ENCODE measurements at places on chromosomes 12 and 14.

DNA sequence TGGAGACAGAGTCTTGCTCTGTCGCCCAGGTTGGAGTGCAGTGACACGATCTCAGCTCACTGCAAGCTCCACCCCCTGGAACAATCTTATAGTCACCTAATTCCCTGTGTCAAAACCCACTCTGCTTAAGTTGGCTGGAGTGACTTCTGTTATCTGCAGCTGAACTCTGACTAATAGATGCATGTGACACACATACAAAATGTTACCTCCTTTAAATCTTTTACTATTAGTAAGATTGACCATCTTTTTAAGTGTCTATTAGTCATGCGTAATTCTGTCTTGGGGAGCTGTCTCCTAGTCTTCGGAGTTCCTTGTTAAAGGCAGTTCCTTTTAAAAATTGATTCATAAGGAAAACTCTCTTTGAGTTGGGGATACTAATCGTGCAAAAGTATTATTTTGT, 7.4 kb downstream of the IFI27L1 start:
- no peak for DNase-seq

GRCh38 chr12:130743176-130743575, 27.1 kb upstream of the RIMBP2 start:
- no peak for DNase-seq

GRCh38 chr14:77031759-77032490, 3.4 kb upstream of the IRF2BPL start:
- no peak for DNase-seq

- DNase-seq = no peak
These were observed 115.7 kb downstream of the LGMN start for GRCh38 chr14:92632546-92633273.

DNA sequence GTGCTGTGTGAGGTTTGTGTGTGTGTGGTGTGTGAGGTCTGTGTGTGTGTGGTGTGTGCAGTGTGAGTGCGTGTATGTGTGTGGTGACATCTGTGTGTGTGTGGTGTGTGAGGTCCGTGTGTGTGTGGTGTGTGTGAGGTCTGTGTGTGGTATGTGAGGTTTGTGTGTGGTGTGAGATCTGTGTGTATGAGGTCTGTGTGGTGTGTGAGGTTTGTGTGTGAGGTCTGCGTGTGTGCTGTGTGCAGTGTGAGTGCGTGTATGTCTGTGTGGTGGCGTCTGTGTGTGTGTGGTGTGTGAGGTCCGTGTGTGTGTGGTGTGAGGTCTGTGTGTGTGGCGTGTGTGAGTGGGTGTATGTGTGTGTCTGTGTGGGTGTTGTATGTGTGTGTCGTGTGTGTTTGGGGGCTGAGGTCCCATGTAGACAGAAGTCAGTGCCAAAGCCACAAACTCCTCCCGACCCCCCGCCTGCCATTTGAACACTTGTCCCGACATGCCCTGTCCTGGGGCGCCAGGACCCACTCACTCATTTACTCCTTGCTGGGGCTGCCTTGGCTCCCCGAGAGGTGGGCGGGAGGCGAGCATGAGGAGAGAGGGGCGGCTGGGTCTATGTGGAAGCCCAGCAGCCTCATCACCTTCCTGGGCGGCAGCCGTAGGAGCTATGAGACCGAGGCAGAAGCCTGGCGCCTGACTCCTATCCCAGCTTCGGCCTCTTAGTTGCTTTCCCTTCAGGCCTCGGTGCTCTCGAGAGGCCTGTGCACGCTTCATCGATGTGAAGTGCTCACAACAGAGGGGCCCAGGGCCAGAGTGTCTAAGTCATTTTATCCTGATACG, 20.5 kb downstream of the RILPL1 start:
- DNase-seq = no peak

GRCh38 chr12:63948211-63948610, 103.7 kb downstream of the SRGAP1 start:
- no peak for DNase-seq

GRCh38 chr14:100017553-100017952, 47.7 kb upstream of the EVL start:
- no peak for DNase-seq

DNA sequence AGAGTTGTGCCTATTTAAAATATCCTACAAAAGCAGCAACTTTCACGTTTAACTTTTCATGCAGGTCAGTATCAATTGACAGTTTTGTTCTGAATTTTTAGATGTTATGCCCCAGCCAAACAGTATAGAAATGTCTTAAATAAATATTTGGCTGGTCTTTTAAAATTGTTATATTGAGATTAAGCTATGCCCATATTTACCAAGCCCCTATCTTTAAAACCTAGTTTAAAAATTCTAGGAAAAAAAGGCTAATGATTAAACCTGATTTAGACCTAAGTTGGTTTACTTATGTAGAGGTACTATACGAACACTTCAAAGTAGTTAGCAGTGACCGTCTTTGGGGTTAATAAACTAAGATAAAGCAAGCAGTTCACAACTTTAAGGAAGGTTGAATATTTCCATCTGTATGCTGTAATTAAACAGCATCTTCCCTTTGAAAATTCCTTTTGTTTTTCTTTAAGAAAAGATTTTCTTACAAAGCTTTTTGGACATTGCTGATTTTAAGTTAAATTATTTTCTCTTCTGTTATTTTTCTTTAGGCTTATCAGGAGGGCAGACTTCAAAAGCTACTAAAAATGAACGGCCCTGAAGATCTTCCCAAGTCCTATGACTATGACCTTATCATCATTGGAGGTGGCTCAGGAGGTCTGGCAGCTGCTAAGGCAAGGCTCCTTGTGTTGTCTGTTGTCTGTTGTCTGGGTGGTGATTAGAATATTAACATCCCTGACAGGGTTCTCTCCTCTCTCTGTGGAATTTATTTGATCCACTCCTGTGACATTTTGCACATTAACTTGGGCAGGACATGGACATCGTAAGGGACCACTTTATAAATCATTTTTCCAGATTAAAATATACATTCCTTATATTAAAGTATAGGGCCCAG, 7.5 kb downstream of the EID3 start:
- DNase-seq = no peak

DNA sequence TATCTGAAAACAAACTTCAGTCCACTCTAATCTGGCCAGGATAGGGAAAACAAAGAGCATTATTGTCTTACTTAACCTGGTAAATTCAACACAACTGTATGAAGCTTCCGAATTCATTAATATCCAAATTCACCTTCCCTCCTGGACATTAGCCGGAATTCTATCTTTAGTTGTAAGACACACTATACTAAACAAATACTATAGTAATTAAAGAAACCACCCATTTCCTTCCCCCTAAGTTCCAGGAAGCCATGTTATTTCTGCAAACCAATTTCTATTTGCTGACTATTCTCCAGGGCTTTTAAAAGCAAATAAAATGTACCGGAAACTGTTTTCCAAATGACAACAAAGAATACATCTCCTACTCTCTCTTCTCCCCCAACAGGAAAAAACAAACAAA, 122.7 kb upstream of the MDM1 start:
- no peak for DNase-seq

- DNase-seq = no peak
These were observed 16.1 kb downstream of the SCAF11 start for GRCh38 chr12:45974171-45974719.

GRCh38 chr12:91805031-91805430, 340.6 kb downstream of the BTG1 start:
- no peak for DNase-seq

GRCh38 chr12:11731455-11731854, 82.0 kb downstream of the ETV6 start:
- DNase-seq = no peak
